Nephron progenitor cell (in vitro differentiated cells): ENCODE measurements at places on chromosomes 6 and 20.

GRCh38 chr6:111718990-111719389, 113.3 kb upstream of the TRAF3IP2 start:
- H3K36me3 ChIP-seq = peaks cover 51% of the 10 kb centered on the region
- no peak overlapping the region for H3K4me3 ChIP-seq
- no peaks in the 10 kb centered on the region for H3K27me3 ChIP-seq
- no peak for DNase-seq

DNA sequence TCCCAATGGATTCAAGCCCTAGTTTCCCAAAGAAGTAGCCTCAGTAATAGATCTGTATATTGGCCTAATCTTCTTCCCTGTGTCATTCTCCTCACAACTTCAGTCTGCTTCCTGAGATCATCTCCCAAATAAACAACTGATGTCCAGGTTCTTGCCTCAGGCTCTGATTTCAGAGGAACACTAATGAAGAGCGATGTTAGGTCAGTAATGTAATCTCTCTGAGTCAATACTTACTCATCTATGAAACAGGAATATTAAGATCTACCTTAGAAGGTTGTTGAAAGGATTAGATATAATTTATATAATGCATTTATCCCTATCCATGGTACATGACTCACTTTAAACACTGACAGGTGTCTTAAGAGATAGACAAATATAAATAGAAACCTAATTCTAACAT, 246.0 kb upstream of the FLRT3 start:
- no peak for DNase-seq
- no peak overlapping the region for H3K4me3 ChIP-seq
- peaks cover 7% of the 10 kb centered on the region for H3K27me3 ChIP-seq
- H3K27ac ChIP-seq = no peak overlapping the region
- no peaks in the 10 kb centered on the region for H3K36me3 ChIP-seq

DNA sequence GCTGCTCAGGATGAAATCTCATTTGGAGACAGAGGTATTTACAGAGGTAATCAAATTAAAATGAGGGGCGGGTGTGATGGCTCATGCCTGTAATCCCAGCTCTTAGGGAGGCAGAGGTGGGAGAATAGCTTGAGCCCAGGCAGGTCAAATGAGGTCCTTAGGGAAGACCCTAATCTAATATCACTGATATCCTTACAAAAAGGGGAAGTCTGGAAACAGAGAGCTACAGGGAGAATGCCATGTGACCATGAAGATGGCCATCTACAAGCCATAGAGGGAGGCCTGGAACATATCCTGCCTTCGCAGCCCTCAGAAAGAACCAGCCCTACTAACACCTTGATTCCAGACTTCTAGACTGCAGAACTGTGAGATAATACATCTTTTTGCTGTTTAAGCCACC, 8.3 kb downstream of the MTCL3 start:
- DNase-seq = no peak
- H3K4me1 ChIP-seq = peaks cover 18% of the 10 kb centered on the region
- no peak overlapping the region for H3K27ac ChIP-seq
- no peak overlapping the region for H3K4me3 ChIP-seq
- H3K36me3 ChIP-seq = peaks cover 22% of the 10 kb centered on the region

GRCh38 chr6:89675949-89676748, 37.6 kb upstream of the LYRM2 start:
- no peaks in the 10 kb centered on the region for H3K27me3 ChIP-seq
- no peak overlapping the region for H3K27ac ChIP-seq
- no peaks in the 10 kb centered on the region for H3K4me1 ChIP-seq
- peaks cover 66% of the 10 kb centered on the region for H3K36me3 ChIP-seq

- no peak overlapping the region for H3K4me3 ChIP-seq
- DNase-seq = no peak
- H3K4me1 ChIP-seq = peaks cover 11% of the 10 kb centered on the region
- peaks cover 7% of the 10 kb centered on the region for H3K27me3 ChIP-seq
Observed at GRCh38 chr6:105200133-105200730, 20.4 kb upstream of the POPDC3 start.

DNA sequence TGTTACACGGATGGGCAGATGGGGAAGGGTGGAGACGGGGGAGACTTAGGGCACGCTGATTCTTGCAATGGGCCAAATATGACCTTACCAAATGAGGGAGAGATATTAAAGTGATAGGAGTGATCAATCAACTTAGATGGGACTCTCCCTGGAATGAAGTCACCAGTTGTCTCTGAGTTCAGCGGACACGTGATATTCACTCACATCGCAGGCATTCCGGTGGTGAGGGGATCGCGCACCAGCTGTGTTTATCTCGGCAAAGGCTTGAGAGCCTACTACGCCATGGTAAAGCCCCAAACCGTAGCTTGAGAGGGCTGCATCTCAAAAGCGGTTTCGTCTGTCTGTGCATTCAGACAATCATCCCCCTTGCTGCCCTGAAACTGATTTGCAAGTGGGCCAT, 5.5 kb downstream of the BMP7 start:
- H3K27ac ChIP-seq = no peak overlapping the region
- H3K36me3 ChIP-seq = no peaks in the 10 kb centered on the region
- no peak for DNase-seq
- H3K27me3 ChIP-seq = peaks cover 34% of the 10 kb centered on the region

- no peak for DNase-seq
- no peaks in the 10 kb centered on the region for H3K36me3 ChIP-seq
- H3K27ac ChIP-seq = no peak overlapping the region
- H3K4me3 ChIP-seq = no peak overlapping the region
- H3K27me3 ChIP-seq = peaks cover 56% of the 10 kb centered on the region
- no peaks in the 10 kb centered on the region for H3K4me1 ChIP-seq
Observed at GRCh38 chr6:36277946-36278470, 8.1 kb downstream of the PNPLA1 start.

GRCh38 chr6:106557837-106558236, 71.5 kb downstream of the RTN4IP1 start:
- H3K4me3 ChIP-seq = no peak overlapping the region
- H3K27ac ChIP-seq = no peak overlapping the region
- peaks cover 13% of the 10 kb centered on the region for H3K4me1 ChIP-seq
- H3K27me3 ChIP-seq = peaks cover 3% of the 10 kb centered on the region
- DNase-seq = no peak
- H3K36me3 ChIP-seq = no peaks in the 10 kb centered on the region

DNA sequence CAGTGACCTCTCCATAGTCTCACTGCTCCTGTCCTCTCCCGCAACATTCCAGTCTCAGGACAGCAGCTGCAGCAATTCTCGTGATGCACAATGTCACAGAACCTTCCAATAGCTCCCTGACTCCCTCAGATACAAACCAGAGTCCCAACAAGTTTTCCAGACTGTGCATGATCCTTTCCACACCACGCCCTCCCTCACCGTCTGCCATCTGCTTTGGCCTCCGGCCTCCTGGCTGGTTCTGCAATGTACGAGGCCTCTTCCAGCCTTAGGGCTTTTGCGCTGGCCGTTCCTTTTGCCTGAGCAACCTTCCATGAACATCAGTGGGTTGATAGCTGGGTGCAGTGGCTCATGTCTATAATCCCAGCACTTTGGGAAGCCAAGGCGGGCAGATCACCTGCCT, 9.6 kb downstream of the FNDC1 start:
- peaks cover 57% of the 10 kb centered on the region for H3K27me3 ChIP-seq
- peaks cover 18% of the 10 kb centered on the region for H3K4me1 ChIP-seq
- no peaks in the 10 kb centered on the region for H3K36me3 ChIP-seq
- no peak for DNase-seq
- H3K4me3 ChIP-seq = no peak overlapping the region

DNA sequence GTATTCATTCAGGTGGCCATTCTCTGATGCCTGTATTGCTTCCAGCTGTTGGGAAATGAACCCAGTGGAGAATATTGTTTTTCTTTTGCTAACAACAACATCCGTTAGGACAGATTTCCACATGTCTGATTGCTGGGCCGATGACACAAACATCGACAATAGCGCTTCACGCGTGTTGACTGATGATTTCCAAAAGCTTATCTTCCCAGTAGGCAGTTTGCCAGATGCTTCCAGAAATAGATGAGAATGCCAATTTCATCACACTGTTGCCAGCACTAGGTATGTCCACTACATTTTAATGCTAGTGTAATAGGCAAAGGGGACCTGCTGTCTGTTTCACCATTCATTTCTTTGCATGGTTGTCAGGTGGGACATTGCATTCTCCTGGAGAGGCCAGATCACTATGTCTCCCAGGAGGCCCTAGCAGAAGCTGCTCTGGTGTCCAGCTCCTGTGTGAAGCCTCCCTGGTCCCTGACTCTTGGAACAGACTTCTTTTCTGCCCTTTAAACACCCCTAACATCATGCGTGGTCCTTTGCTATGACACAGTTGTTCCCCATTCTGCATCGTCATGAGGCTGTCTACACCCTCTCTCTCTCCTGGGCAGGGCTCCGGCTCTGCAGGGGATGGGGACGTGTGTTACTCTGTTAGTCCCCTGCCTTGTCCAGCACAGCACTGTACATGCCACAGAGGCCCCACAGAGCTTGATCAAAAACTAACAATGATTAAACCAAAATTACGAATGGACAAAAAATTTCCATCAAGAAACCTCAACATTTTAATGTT, 181.6 kb downstream of the CDH26 start:
- no peak for DNase-seq
- H3K4me3 ChIP-seq = no peak overlapping the region
- no peak overlapping the region for H3K27ac ChIP-seq

DNA sequence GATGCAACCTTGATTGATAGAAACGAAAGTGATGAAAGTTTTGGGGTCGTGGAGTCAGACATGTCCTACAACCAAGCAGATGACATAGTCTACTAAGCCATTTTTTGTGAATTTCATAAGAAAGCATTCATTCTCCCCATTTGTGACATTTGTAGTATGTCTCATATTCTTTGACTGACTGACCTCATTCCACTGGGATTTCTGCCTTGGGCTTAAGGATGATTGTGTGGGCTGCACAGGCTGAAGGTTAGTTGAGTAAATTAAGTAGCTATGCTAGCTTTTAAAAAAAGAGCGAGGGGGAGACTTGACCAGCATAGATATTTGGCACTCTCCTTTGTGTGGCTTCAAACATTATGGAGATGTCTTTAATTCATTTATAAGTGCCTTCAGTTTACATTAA, 28.9 kb downstream of the STMND1 start:
- no peak for DNase-seq
- H3K27ac ChIP-seq = no peak overlapping the region
- no peak overlapping the region for H3K4me3 ChIP-seq
- H3K4me1 ChIP-seq = no peaks in the 10 kb centered on the region
- H3K27me3 ChIP-seq = peaks cover 7% of the 10 kb centered on the region

- H3K36me3 ChIP-seq = no peaks in the 10 kb centered on the region
- DNase-seq = no peak
- no peak overlapping the region for H3K4me3 ChIP-seq
- peaks cover 30% of the 10 kb centered on the region for H3K27me3 ChIP-seq
Observed at GRCh38 chr20:49427751-49428518, 54.5 kb downstream of the KCNB1 start.

DNA sequence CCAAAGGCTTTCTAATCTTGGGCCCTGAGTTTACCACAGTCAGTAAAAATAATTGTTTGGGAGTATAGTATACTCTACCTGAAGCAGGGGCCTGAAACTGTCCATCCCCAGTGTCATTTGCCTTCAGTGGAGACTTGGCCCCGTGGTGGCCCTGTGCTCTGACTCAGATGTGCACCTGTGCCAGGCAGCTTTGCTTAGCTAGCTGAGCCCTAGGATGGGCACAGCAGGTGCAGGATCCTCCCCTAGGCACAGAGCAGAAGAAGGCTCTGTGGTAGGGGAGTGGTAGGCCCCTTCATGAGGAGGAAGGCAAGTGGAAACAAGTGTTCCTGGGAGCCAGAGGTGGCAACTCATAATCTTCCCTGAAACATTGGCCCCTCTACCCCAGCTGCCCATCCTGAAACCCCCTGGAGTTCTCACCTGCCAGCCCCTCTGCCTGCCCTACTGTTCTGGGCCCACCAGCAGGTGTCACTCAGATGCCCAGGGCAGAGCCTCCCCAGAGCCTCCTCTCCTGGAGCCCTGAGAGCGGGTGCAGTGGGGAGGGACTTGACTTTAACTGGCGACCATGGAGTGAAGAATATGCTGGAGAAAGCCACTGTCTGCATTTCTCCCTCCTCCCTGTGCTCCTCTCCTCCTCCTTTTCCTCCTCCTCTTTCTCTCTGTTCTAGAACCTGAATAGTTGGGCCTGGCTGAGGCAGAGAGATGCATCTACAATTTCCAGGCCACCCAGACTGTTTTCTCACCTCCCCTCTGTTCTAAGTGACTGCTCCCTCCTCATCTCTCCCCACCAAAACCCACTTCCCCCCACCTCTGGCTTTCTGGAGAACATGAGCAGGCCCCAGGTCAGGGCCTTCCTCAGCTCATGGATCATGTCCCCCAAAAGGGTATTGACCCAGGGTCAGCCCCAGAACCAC, 2.9 kb downstream of the CPNE5 start:
- DNase-seq = no peak
- peaks cover 66% of the 10 kb centered on the region for H3K27me3 ChIP-seq
- no peak overlapping the region for H3K4me3 ChIP-seq
- H3K4me1 ChIP-seq = peaks cover 35% of the 10 kb centered on the region
- no peaks in the 10 kb centered on the region for H3K36me3 ChIP-seq

DNA sequence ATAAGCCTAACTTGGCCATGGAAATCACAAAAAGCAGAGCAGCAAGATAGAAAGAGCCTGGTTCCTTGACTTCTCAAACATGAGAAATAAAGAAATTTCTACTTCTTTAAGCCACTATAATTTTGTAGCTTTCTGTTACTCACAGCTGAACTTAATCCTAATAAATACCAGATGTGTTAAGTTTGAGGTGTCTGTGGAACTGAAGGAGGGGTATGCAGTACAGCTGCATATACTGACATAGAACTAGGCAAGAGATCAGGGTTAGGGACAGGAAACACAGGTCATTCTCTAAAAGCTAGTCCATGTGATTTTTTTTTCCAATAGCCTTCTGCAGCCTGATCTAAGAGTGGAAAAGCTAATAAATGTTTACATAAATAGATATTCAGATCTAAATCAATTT, 123.9 kb downstream of the COL12A1 start:
- no peak overlapping the region for H3K4me3 ChIP-seq
- no peak for DNase-seq
- no peak overlapping the region for H3K27ac ChIP-seq

- H3K4me3 ChIP-seq = no peak overlapping the region
- H3K27ac ChIP-seq = no peak overlapping the region
- no peaks in the 10 kb centered on the region for H3K27me3 ChIP-seq
- no peak for DNase-seq
Observed at GRCh38 chr6:148359228-148359627, 16.6 kb downstream of the SASH1 start.

DNA sequence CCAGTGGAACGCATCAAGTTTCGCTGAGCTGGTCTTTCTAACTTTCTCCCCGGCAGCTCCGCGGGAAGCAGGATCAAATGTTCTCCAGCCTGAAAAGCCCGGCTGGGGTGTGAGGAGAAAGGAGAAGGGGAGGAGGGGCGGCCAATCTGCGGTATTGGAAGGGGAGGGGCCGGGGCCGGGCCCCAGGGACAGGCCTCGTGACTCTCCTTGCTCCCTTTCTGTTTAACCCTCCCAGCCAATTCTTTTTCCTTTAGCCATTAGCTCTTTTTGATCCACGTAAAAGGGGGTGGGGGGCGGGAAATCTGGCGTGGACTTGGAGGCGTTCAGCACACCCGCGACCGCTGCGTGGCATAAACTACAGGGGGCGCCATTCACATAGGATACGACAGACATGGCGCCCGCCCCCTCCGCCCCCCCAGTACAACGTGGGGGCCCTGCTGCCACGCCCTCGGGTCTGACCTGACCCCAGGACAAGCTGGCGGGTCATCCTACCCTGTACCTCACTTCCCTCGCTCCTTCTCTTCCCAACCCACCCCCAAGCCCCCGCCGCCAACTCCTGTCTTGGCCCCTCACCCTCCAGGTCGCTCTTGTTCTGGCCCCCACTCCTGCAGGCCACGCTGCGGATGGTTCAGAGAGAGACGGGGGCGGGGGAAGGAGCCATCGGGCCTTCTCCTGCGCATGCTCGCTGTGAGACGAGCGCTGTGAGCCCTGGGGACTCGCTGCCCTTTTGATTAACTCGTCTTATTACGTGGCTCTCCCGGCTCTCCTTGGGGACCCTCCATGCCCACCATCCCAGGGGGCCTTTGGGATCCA, 7.8 kb upstream of the MDGA1 start:
- peak overlapping the region; percentile 93 for H3K27ac ChIP-seq
- H3K27me3 ChIP-seq = peaks cover 19% of the 10 kb centered on the region
- H3K36me3 ChIP-seq = no peaks in the 10 kb centered on the region
- DNase-seq = peak; percentile 84
- H3K4me1 ChIP-seq = peaks cover 65% of the 10 kb centered on the region
